ENCODE measurements at places on chromosomes 11 and 22.

DNA sequence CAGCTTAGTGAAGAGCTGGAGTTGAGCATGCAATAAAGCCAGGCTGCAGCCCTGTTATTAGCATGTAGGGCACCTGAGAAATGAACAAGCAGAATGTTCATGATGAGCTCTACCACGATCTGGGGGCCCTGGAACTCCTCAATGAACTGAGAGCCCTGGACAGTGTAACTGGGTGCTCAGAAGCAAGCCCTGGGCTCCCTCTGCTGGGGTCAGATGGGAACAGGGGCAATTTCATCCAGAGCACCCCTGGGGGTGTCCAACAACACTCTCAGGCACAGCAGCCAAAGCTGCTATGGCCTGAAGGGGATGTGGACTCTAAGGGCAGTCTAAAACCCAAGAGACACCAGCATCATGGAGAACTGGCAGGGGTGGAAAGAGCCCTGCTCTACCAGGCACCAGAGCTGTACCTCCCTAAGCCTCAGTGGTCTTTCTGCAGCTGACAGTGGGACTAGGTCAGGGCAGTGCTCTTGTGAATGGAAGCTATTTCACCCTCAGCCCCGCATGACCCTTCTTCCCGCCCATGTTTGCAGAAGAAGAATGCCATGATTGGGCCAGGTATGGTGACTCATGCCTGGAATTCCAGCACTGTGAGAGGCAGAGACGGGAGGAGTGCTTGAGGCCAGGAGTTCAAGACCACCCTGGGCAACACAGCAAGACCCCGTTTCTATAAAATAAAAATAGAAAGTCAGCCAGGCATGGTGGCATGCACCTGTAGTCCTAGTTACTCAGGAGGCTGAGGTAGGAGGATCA is 28.9 kb downstream of the THOC5 start:
- no peak for DNase-seq

DNA sequence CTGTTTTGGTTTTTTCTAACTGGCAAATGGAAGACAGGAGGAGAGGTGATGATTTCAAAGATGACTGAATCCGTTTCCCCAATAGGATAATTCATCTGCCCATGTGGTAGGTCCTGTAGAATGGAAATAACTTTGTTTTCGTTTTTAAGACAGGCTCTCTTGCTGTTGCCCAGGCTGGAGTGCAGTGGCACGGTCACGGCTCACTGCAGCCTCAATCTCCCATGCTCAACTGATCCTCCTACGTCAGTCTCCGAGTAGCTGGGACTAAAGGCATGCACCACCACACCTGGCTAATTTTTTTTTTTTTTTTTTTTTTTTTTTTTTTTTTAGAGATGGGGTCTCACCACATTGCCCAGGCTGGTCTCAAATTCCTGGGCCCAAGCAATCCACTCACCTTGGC is 77.4 kb upstream of the BIRC3 start:
- no peak for DNase-seq

- DNase-seq = no peak
Observed at GRCh38 chr11:103086461-103086860, 5.5 kb downstream of the DCUN1D5 start.

DNA sequence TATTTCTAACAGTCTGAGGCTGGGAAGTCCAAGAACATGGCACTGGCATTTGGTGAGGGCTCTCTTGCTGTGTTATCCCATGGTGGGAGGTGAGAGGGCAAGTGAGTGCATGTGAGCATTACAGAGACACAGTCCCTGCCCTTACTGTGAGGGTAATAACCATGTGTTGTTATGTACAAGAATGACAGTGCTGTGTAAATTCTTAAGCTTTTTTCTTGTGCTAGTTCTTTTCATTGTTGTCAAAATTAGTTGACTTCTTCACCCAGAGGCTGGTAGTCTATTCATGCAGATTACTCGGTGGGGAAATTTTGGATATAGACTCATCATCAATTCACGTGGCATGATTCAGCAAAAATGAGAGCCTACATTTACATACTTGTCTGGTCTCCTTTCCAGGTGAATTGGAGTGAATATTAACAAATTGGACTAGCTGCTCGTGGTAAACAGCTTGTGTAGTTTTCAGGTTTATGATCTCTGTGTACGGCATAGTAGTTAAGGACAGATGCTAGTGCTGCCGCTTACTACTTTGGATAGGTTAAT is 49.3 kb downstream of the ATXN10 start:
- no peak for DNase-seq

DNA sequence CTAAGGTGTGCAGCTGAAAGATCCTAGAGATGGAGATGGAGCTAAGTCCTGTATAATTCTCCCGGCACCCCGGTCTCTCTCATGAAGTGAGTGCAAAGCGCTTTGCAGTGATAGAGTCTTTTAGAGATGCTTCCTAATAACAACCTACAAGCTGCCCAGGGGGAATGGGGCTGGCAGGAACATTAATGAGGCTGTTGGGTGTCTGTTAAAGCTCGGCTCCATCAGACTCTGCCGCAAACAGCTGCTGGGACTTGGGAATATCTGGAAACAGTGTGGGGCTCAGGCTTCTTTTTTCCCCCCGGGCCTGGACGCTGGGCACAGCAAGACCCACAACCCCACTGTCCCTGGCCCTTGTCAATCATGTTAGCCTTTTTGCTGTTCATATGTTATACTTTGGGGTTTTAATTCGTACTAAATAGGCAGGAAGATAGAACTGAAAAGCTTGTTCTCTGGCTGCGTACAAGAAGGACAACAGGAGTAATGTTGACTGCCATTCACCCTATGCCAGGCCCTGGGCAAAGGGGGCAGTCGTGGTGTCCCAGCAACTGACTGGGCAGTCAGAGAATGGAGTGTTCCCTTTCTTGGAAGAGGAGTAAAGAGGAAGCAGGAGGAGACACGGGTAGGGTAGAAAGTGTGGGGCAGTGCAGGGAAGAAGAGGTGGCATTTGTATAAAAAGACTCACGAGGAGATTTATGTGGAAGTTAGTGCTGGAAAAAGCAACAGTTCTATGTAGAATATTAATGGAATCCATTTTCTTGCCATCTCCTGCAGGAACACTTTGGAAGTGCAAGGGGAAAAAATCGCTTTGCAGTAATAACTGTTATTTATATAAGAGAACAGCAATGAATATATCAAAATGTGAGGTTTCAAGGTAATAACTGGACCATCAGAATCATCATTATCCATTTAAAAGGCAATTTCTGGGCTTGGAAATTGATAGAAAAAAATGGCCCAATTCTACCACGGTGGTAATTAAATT is 232.8 kb downstream of the GRIK4 start:
- DNase-seq = peak; percentile 60

- no peak for DNase-seq
Observed at GRCh38 chr22:35984183-35985175, 44.1 kb downstream of the RBFOX2 start.

DNA sequence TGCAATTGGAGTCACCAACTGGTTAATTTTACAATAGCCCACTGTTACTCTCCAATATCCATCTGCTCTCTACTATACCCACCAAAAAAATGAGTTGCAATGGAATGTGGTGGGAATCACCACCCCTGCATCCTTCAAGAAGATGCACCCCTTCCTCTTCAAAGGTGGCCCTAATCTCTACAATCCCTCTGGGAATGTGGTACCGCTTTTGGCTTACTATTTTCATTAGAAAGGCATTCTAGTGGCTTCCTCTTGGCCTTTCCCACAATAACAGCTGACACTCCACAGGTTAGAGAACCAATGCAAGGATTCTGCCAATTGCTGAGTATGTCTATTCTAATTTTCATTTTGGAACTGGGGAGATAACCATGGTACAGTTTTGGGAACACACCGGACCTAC is 33.2 kb upstream of the CWF19L2 start:
- no peak for DNase-seq

GRCh38 chr11:8257003-8257664 is 6.5 kb downstream of the LMO1 start:
- no peak for DNase-seq

DNA sequence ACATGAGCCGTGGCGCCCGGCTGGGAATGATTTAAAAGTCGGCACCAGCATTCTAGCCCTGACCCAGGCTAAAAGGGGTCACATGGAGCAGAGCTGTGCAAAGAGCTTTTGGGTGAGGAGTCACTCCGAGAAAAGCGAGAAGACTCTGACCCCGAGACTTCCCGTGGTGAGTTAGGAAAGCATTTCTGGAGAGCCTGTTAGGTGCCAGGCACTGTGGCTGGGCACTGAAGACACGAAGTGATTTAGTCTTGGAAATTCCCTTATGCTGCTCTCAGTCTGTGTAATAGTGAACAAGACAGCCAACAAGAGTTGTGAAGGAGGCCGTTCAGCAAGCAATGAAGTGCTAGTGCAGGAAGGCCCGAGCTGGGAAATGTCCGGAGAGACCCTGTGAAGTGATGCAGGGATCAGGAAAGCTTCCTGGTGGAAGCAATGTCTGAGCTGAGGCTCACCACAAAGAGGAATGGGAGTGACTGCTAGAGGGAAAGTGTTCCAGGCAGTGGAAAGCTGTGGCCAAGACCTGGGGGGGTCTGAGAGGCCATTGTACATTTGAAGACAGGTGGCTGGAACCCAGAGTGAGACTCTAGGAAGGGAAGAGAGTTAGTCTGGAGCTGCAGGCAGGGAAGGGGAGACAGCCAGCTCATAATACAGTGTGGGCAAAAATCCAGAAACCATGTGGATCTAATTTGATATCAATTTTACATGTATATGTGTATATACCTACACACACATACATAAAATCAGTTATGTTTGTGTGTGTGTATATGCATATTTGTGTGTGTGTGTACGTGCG is 31.6 kb downstream of the MARK2 start:
- no peak for DNase-seq

GRCh38 chr11:2892967-2893528 is 7.5 kb upstream of the CDKN1C start:
- no peak for DNase-seq

DNA sequence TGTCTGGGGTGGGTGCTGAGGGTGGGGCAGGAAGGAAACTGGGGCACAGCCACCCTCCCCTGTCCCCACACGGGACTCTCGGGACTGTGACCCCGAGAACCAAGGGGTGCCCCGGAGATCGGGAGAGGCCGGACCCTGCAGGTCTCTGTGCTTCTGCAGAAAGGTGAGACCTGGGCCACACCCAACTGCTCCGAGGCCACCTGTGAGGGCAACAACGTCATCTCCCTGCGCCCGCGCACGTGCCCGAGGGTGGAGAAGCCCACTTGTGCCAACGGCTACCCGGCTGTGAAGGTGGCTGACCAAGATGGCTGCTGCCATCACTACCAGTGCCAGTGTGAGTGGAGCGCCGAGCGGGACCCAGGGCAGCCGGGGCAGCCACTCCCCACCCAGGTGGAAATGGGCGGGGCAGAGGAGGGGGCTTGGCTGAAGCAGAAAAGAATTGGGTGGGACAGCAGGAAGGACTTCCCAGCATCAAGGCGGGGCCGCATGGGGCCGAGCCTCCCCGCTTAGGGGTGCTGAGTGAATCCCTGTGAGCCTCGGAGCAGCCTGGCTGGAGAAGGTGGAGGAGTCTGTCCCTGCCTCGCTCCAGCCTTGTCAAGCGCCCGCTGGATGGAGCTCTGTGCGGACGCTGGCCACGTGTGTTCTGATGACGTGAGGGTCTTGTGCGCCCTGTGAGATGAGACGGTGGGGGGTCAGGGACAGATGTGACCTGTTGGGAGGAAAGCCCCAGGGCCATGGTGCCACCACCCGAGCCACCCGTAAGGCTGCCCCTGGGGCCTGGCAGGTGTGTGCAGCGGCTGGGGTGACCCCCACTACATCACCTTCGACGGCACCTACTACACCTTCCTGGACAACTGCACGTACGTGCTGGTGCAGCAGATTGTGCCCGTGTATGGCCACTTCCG is 29.3 kb upstream of the MUC5B start:
- no peak for DNase-seq

GRCh38 chr11:130325691-130326090 is 11.0 kb upstream of the ZBTB44 start:
- no peak for DNase-seq

DNA sequence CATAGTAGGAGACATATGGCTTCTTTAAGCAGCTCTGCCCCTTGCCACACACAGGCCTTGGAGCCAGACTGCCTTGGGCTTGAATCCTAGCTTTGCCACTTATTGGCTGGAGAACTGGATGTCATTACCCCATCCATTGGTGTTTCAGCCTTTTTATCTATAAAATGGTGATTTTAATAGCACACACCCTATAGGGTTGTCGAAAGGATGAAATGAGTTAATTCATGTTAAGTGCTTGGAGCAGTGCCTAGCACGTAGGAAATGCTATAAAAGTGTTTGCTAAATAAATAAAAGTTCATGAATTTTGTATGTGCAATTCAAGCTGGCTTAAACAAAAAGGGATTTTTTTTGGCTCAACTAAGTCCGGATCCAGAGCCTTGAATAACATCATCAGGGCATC is 120.7 kb downstream of the TIMP3 start:
- no peak for DNase-seq

GRCh38 chr11:130580372-130580771 is 131.9 kb downstream of the ADAMTS15 start:
- DNase-seq = no peak

DNA sequence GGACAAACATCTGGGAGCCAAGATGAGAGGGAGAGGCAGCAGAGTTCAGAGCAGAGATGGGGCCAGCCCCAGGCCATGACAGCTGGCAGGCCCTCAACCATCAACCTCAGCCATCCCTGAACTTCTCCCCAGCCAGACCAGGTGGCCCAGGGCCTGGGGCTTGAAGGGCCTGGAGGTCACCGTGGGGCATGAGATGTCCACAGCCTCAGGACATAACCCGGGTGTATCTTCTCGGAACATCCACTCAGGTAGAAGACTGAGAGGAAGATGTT is 12.4 kb upstream of the SLC39A13 start:
- no peak for DNase-seq

DNA sequence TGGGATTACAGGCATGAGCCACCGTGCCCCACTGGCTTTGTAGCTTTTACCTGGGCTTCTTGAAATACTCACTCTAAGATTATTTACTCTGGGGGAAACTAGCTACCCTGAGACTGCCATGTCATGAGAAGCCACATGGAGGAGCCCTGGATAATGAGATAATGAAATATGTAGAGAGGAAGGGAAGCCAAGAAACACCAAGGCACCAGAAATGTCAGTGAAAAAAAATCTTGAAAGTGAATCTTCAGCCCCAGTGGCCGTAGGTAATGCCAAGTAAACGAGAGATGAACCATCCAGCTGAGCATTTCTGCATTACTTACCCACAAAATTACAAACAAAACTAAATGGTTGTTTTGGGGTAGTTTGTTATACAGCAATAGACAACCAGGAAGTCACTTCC is 125.6 kb downstream of the APIP start:
- no peak for DNase-seq

DNA sequence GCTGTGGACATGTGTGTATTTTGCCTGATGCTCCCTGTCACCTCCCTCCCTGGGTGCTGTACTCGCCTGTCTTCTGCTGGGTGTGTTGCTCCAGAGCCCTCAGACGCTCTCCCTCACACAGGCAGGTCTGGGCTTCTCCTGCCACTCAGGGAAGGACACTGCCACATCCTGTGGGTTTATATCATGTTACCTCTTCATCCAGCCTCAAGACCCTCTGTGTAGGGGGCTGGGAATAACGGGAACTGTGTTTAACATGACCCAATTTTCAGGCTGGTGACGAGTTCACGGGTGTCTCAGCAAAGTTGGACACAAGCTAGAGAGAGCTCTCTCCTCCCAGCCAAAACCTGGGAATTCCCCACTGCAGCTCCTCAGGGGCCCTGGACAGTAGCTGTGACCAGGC is 24.6 kb downstream of the MYBPC3 start:
- DNase-seq = no peak

- no peak for DNase-seq
Observed at GRCh38 chr11:131924001-131924400, 553.6 kb downstream of the NTM start.

GRCh38 chr22:32561163-32561562 is 86.6 kb downstream of the FBXO7 start:
- no peak for DNase-seq
